ENCODE measurements at places on chromosomes 6 and 20. TPM values are rescaled to one million over a fixed set of nuclear protein-coding genes. Genes with fewer than 3 reads are reported as not detected.
A peak's percentile ranks its signal among the peaks of the same experiment; 100 is the strongest.

DNA sequence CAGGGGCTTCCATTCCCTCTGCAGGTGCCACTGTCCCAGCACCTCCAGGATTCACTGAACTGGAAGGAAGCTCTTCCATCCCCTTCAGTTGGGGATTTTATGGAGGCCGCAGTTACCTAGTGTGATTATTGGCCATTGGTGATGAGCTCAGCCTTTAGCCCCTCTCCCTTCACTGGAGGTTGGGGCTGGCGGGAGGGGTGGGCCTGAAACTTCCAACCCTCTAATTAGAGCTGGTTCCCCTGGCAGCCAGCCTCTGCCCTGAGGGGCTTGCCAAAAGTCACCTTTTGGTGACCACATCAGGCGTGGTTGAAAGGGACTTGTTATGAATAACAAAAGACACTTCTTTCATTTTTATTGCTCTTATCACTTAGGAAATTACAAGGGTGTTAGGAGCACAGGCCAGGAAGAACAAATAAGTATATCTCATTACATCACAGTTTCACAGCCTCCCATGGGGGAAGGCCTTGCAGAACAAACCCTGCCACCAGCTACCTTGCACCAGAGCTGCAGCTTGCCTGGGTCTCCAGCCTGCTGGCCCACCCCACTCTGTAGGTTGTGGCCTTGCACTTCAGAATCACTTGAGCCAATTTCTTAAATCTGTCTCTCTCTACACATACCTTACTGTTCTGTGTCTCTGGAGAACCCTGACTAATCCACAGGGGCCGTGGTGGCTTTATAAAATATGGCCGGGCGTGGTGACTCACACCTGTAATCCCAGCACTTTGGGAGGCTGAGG, 5.0 kb downstream of the PYGB start:
- peak; percentile 48 for DNase-seq

DNA sequence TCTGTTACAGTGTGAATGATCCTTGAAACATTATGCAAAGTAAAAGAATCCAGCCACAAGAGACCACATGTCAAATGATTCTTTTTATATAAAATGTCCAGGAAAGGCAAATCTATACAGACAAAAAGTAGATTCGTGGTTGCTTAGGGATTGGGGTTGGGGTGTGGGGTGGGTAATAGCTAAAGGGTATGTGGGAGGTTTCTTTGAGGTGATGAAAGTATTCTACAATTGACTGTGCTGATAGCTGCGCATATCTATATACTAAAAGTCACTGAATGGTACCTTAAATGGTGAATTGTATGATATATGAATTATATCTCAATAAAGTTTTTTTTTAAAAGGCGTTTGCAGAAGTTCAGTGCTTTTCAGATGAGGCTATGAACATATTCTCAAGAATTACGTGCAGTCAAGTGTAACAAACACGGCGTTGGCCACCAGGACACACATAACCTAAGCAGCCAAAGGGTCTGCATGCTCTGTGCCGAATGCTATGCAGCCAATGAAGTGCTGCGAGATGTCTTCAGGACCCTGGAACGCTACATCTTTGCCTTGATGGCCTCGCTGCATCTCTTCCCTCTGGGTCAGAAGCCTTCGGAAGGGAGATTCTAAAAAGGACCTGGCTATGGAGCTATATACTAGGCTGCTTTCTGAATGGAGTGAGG, 96.9 kb downstream of the SCML4 start:
- DNase-seq, result no peak

The ERVFRD-1 gene
- not detected for total RNA-seq

The MAP3K5 gene
- 7.2 TPM for total RNA-seq

The PIM1 gene
- total RNA-seq, result 17.0 TPM

- DNase-seq, result no peak
Measured at GRCh38 chr20:48035961-48036731, 250.9 kb upstream of the SULF2 start.

The RIPK1 gene
- total RNA-seq, result 7.5 TPM

The TSHZ2 gene
- total RNA-seq, result 0.23 TPM

GRCh38 chr6:55379471-55379870, 52.2 kb downstream of the GFRAL start:
- no peak for DNase-seq

DNA sequence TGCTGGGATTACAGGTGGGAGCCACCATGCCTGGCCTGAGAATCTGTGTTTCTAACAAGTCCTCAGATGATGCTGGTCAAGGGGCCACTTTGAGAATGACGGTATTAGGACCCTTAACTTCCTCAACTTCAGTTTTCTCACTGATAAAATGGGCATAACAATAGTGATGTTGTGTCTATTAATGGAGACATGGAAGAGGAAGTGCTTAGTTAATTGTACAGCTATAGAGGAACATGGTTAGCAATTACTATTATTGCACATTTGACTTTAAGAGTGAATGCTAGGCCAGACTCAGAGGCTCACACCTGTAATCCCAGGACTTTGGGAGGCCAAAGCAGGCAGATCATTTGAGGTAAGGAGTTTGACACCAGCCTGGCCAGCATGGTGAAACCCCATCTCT, 12.7 kb downstream of the DPPA5 start:
- no peak for DNase-seq

GRCh38 chr6:82437701-82438100, 74.1 kb downstream of the TPBG start:
- no peak for DNase-seq

DNA sequence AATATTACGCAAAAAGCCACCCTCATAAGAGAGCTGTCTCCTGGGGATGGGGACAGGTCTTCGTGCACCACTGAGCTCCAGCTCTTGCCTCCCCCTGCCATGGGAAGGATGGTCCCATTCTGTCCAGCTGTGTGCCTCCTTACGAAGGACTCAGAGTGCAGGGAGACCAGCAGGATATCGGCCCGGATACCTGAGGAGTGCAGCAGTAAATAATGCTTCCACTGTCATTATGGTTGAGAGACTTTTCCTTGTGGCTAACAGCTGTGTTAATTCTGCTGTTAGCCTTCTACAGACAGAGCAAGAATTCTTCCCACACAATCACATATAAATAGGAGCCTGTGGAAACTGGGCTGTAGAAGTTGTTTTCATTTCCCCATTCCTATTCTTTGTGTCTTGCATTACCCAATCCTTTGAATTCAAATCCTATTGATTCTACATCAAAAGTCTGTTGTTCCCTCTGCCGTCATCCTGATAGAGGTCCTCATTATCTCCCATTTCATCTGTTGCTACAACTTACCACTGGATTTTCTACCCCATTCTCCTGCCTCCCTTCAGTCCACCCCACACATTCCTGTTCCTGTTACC, 364.6 kb upstream of the SOX4 start:
- no peak for DNase-seq

GRCh38 chr6:159086033-159086618, 41.3 kb upstream of the TAGAP start:
- no peak for DNase-seq

DNA sequence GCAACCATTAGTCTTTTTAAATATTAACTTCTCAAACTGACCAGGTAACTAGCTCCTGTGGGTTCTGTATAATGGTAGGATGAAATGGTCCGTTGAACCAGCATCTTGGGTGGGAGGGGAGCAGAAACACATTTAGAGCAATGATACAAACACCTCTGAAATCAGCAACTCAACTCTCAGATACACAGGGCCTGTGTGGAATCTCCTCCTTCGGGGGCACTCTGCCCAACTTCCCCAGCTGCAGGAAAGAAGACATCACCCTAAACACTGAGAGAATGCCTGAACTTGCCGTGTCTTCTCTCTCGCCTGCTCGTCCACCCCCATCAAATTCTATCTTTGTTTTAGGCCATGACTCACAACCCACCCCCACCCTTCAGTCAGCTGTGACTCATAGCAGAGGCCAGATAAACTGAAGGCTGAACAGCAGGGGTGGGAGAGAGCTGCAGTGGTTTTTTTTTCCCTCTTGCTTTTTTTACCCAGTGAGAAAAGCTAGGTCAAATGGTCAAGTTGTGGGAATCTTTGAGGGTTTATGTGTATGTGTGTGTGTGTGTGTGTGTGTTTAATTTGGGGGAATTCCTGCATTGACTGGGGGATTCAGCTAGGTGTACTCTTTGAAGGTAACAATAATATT, 593.4 kb upstream of the JAG1 start:
- DNase-seq, result peak; percentile 100

The TPD52L1 gene
- total RNA-seq, result 328 TPM

GRCh38 chr6:56958481-56958880, 3.6 kb downstream of the BEND6 start:
- DNase-seq, result no peak

The PRDM1 gene
- total RNA-seq, result 0.37 TPM

GRCh38 chr6:46221222-46221793, 50.5 kb upstream of the ENPP5 start:
- DNase-seq, result peak; percentile 6

DNA sequence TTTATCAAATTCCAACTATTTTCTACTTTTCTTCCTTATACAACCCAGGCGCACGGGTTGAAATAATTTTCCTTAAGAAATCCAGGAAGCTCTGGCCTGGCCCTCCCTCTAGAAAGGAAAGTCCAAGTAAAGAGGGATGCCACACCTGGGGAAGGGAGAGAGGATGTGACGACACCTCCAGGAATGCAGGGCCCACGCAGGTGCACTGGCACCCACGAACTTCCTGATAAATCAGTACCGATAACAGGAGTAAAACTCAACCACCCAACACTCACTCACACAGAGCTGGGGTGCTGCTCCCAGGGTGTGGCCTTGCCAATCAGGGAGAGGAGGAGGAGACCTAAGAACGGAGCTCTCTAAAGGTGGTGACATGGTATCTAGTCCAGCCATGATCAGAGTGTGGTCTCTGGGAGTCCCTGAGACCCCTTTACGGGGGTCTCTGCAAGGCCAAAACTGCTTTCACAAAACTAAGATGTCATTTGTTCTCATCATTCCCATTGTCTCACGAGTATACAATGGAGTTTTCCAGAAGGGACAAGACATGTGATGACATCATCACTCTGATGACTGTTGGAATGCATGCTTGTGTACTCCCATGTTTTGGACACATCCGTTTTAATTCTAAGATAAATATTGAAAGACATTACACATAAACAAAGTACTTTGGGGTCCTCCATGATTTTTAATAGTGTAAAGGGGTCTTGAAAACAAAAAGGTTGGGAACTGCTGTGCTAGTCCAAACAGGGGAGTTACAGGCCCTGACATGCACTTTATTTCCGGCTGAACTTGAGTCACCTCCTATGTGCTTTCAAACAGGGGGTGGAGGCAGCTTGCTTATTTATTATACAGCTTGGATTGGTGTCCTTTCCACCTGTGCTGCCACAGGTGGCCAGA, 2.2 kb upstream of the PARD6B start:
- peak; percentile 70 for DNase-seq

The ROS1 gene
- not detected for total RNA-seq

DNA sequence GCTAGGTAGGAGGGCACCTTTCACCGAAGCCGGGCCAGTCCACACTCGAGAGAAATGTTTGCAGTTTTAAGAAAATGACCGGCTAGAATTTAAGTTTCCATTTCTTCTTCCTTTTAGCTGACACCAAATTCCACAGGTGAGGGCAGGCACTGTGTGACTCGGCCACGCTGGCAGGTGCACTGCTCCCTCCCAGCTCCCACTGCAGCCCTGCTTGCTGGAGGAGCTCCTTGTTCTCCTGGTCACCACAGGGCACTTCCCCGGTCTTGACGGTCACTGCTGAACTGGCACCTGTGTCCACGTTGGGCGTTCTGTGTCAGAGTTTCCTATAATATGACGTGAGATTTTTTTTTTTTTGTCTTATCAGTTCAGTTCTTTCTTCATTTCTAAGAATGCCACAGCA, 3.6 kb upstream of the KIF25 start:
- no peak for DNase-seq

DNA sequence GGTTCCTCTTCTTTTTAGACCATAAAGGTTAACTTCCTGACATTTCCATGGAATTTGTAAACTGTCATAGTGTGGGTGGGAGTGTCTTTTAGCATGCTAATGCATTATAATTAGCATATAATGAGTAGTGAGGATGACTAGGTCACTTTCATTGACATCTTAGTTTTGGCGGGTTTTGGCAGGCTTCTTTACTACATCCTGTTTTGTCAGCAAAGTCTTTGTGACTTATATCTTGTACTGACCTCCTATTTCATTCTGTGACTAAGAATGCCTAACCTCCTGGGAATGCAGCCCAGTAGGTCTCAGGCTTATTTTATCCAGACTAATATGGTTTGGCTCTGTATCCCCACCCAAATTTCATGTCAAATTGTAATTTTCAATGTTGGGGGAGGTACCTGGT, 149.6 kb upstream of the SYNCRIP start:
- DNase-seq, result no peak

GRCh38 chr6:14622085-14622484, 504.5 kb downstream of the CD83 start:
- DNase-seq, result no peak

GRCh38 chr6:121055572-121056163, 278.6 kb downstream of the TBC1D32 start:
- DNase-seq, result peak; percentile 29

- DNase-seq, result no peak
Measured at GRCh38 chr6:106026748-106027715, 59.1 kb upstream of the PRDM1 start.

GRCh38 chr6:153489479-153489878, 358.4 kb upstream of the RGS17 start:
- DNase-seq, result no peak

The CD24 gene
- total RNA-seq, result 985 TPM

The TRMT6 gene
- total RNA-seq, result 23.4 TPM

The CEP85L gene
- 2.8 TPM for total RNA-seq

DNA sequence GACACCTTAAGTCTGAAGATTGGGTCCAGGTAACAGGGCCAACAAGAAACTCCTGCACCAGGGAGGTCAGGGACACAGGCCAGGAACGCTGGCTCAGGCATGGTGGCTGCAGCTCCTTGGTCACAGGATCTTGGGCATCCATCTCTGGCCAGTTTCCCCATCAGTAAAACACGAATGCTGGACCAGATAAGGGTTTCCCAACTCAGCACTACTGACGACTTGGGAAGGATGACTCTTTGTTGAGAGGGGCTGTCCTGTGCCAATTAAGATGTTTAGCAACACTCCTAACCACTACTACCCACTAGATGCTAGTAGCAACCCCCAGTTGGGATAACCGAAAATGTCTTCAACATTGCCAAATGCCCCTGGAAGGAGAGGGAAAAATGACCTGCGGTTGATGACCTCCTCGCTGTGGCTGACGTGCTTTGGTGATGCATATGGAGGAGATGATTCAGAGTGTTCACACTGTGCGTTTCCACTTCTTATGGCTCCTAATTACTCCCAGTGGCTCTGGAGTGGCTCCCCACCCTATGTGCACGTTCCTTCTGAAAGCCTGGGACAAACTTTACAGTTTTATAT, 261.9 kb downstream of the CDH26 start:
- no peak for DNase-seq

The GATA5 gene
- total RNA-seq, result not detected

GRCh38 chr6:22294301-22294700, 2.5 kb downstream of the PRL start:
- no peak for DNase-seq
